ENCODE measurements at places on chromosomes 7 and 10. TPM values are rescaled to one million over a fixed set of nuclear protein-coding genes. Genes with fewer than 3 reads are reported as not detected.

The SORBS1 gene
- total RNA-seq = 1.5 TPM

The OR6V1 gene
- total RNA-seq = not detected

The LEP gene
- total RNA-seq = 0.09 TPM

The C10orf105 gene
- total RNA-seq = under 0.01 TPM

The CDK14 gene
- 33.9 TPM for total RNA-seq

The NKX2-3 gene
- not detected for total RNA-seq

The GDF2 gene
- total RNA-seq = not detected

The PON1 gene
- total RNA-seq = not detected

The CPA4 gene
- 25.9 TPM for total RNA-seq

The HOGA1 gene
- total RNA-seq = 0.28 TPM

The HYCC1 gene
- 93.3 TPM for total RNA-seq

The GRB10 gene
- 28.8 TPM for total RNA-seq

The PLAC9 gene
- 12.3 TPM for total RNA-seq

The BRAT1 gene
- 15.4 TPM for total RNA-seq

The PRR15 gene
- total RNA-seq = 0.28 TPM

The VIPR2 gene
- 0.85 TPM for total RNA-seq

The WDFY4 gene
- not detected for total RNA-seq

The HYAL4 gene
- not detected for total RNA-seq

The ZNF239 gene
- 6.8 TPM for total RNA-seq

The TSPAN12 gene
- total RNA-seq = 10.8 TPM

The TLX1 gene
- total RNA-seq = not detected

The UFSP1 gene
- 4.1 TPM for total RNA-seq

The MKI67 gene
- total RNA-seq = 0.74 TPM

The RPP38 gene
- 10.5 TPM for total RNA-seq

The TBATA gene
- not detected for total RNA-seq
